ENCODE measurements at places on chromosomes 5 and 9.

- peak; percentile 80 for DNase-seq
Observed at GRCh38 chr9:98958271-98958984, 14.7 kb downstream of the COL15A1 start.

DNA sequence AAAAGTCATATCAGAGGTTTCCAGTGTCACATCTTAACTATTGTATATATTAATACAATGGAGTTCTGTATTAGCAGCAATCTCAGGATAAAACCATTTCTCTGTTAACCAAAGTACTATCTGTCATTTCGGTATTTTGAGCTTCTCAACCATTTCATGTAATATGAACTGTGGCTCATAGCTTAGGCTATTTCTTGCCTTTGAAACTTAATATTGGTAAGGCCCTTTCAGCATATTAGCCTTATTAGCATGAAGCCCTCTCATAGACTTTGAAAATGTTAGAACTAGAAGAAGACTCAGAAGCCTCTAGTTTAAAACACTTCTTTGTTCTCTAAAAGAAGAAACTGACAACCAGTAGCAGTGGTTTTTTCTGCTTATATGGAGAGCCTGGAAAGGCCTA is 731 bp downstream of the CAVIN4 start:
- no peak for DNase-seq

DNA sequence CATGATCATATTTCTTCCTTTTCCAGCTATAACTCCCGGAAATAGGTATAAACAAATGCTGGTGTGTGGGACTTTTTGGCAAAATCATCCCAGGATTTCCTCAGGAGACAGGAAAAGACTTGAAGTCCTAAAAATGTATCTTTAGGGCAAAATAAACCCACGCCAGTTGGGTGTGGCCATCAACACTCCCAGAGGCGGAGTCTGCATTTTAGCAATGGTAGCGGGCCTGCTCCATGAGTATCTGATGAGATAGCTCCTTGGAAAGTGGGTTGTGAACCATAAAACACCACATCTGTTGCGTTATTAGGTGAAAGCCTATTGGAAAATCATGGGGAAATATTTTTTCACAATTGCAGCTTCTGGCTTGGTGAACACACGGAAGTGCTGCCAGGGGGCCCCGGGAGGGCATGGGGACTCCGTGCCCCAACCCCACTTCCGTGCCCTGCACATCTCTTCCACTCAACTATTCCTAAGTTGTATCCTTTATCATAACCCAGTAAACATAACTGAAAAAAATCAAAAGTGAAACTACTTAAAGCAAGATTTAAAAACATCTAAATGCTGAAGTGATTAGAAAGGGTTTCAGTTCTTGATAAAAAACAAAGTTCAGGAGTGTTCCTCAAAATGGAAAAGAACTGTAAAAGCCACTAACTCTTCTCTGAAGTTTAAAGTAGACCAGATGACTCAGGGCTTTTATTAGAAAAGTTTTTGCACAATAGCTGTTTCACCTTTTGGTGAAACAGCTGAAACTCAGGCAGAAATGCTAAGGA is 111.2 kb downstream of the LRRC70 start:
- DNase-seq = no peak

GRCh38 chr5:33367416-33367815 is 73.3 kb upstream of the TARS1 start:
- no peak for DNase-seq

DNA sequence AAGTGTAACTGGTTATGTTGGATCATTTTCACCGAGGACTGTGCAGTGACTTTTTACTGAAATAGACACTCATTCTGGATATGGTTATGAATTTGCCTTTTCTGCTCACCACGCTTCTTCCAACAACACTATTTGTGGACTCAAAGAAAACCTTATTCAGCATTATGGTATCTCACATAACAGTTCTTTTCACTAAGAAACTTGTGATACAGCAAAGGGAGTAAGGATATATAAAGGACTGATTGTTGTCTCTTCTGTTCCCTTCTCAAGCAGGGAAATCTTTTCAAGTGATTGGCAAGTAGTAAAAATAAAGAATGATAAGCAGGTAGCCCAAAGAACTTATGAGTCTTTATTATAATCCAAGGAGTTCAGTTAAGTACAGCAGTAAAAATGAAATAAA is 131.5 kb upstream of the SV2C start:
- DNase-seq = no peak

- no peak for DNase-seq
Observed at GRCh38 chr9:3956081-3956671, 343.7 kb downstream of the GLIS3 start.

- DNase-seq = no peak
Observed at GRCh38 chr5:122944051-122944450, 92.5 kb downstream of the PPIC start.

DNA sequence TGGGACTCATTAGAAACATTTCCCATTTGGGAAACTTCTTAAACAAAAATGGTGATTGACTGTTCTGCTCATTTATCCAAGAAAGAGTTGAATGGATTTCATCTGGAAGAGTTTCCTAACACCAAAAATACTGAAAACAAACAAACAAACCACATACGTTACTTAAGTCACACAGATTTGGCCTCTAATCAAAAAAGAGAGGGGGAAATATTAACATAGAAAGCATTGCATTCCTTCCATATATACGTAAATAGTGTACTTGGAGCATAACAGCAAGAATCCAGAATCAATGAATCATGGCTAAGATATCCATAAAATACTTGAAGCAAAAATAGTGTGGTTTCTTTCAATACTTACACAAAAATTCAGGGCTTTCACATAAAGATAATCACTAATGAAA is 189.8 kb upstream of the MAP3K1 start:
- DNase-seq = no peak
